ENCODE measurements at places on chromosomes 4 and X.

GRCh38 chrX:9911487-9911886, 55.7 kb upstream of the CLDN34 start:
- DNase-seq: no peak

DNA sequence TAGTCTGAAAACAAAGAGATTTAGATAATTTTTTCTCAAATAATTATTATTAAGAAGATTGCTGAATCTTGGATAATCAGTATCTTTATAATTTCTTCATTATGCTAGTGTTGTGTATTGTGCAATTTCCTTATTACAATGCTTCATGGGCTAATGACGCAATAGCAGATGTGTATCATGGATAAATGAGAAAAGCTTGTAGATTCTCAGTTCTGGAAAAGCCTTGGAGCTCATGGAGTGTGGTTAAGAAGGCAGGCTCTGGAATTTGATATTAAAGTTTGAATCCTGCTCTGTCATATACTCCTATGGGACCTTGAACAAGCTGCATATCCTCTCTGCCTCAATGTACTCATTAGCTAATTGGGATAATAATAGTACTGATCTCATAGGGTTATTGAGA, 18.9 kb upstream of the CXCL8 start:
- no peak for DNase-seq

DNA sequence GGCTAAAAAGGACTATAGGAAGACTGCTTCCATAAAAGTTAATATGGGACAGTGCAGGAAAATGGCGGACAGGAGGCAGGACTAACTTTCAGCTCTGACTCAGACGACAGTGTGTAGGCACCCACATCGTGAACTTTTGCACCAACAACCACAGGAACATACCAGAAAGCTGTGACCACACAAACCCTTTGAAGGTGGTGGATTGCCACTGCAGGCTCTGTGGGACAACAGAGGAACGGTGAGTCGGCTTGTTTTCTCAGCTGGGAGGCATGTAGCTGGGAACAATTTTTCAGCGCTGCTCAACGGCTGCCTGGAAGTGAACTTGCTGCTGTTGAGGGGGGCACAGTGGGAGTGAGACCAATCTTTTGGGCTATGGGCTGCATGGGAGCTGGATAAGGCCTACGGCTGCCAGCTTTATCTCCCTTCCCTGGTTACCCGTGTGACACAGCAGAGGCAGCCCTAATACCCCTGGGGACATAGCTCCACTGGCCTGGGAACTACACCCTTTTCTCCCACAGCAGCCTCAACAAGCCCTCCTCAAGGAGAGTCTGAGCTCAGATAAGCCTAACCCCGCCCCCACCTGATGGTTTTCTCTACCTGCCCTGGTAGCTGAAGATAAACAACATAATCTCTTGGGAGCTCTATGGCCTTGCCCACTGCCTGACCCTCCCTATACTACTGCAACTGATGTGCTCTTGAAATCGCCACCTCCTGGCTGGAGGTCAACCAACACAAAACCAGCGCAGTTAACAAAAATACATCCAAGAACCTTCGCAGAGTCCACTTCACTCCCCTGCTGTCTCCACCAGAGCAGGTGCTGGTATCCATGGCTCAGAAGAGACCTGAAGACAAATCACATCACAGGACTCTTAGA, 1537.0 kb downstream of the C4orf33 start:
- DNase-seq: no peak

GRCh38 chr4:127930175-127930574, 34.8 kb downstream of the MFSD8 start:
- no peak for DNase-seq

DNA sequence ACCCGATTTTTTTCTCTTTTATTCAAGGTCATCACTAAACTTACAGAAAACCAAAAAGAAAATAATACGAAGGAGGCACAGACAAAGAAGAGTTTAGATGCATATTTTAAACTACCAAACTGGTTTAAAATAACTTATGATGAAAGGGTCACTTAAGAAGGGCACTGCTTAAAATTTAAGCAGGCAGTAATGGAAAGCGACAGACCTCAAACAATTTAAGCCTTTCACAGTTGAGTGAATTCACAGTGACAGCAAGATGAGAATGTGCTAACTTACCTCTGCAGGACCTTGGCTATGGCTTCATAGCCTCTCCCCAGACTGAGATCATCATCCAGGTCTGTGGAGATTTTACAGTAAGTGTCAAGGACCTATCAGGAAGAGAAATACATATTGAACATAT, 112.1 kb downstream of the TTC29 start:
- DNase-seq: no peak

- no peak for DNase-seq
Measured at GRCh38 chrX:42096265-42096920, 173.0 kb upstream of the CASK start.

DNA sequence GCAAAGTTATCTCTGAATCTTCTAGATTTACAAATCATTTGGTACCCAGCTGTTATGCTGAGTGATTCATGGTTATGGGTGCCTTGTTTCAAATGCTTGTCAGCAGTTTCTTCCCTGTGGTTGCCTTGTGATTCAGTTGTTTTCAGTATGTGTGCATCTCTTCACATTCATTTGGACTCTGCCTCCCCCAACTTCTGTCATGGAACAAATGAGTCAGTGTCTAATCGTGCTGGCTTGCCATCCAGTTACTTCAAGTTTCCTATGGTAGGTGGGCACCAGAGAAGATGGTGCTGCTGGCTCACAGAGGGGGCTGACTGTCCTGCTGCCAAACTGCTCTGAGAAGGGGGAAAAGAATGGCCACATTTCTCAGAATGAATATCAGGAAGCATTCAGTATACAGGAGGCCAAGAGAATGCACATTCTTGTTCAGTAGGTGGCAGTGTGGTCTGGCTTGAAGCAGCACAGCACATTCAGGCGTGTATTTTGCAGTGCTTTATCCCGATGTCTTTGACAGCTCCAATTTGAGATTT, 260.9 kb downstream of the GLUD2 start:
- peak; percentile 45 for DNase-seq

Measured in ureter (tissue), 1 donor.